ENCODE measurements at places on chromosomes 12 and 14.

- DNase-seq = no peak
Measured at GRCh38 chr12:38258411-38258810, 58.2 kb upstream of the ALG10B start.

DNA sequence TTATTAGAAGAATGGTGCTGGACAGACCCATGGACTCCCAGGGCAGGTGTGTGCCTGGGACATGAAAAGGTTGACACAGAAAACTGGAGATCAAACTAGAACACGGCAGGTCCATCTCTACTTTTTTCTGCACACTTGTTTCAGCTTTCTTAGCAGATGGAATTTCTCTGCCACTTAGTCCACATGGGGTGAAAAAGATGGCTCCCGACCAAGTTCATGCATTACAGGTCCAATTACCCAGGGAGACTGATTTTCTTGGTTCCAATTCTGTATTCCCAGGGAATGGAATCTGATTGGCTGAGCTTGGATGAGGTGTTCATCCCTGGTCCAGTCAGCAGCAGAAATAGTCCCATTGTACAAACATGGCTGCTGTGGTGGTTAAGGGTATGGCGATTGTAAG, 238.9 kb upstream of the SRRM4 start:
- DNase-seq = no peak

GRCh38 chr12:27158297-27158696, 75.9 kb upstream of the C12orf71 start:
- DNase-seq = no peak

- no peak for DNase-seq
Measured at GRCh38 chr12:119573086-119573485, 20.5 kb upstream of the TMEM233 start.

DNA sequence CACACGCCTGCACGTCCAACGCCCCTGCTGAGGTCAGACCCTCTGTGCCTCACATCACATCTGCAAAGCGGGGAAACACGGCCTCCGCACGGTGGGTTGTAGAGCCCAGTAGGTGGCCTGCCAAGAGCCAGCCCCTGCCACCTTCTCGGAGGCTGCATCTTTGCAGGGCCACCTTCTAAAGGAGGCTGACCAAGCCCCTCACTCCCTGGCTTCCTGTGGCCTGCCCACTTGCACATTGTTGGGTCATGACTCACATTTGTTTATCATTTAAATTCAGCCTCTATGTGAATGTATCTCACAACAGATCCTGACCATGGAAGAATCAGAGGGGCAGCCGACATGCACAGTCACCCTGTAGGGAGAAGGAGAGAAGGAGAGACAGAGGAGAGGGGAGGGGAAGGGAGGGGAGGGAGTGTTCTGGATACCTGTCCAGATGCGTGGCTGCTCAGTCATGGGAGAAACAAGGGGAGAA, 319.5 kb upstream of the DIO3 start:
- DNase-seq = no peak

GRCh38 chr12:113997365-113997764, 31.2 kb upstream of the RBM19 start:
- DNase-seq = no peak

GRCh38 chr14:88985654-88986053, 161.2 kb downstream of the TTC8 start:
- DNase-seq = no peak

GRCh38 chr14:99062216-99062615, 209.8 kb downstream of the BCL11B start:
- DNase-seq = no peak

DNA sequence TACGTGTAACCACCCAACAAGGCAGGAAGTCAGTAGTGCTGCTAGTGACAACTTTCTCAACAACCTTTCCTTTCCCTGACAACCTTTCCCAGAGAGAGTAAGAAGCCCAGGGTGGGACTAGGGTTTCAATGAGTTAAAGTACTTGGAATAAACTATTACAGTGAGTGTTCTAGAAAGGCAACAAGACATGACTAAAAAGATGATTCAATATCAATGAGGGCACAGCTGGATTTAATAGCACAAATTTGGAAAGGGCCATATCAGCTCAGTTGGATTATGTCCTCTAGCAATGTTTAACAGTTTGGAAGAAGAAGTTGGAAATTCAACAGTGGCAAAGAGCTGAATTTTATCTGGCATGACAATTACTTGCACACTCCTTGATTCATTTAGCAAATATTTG, 90.4 kb upstream of the GRIN2B start:
- no peak for DNase-seq

DNA sequence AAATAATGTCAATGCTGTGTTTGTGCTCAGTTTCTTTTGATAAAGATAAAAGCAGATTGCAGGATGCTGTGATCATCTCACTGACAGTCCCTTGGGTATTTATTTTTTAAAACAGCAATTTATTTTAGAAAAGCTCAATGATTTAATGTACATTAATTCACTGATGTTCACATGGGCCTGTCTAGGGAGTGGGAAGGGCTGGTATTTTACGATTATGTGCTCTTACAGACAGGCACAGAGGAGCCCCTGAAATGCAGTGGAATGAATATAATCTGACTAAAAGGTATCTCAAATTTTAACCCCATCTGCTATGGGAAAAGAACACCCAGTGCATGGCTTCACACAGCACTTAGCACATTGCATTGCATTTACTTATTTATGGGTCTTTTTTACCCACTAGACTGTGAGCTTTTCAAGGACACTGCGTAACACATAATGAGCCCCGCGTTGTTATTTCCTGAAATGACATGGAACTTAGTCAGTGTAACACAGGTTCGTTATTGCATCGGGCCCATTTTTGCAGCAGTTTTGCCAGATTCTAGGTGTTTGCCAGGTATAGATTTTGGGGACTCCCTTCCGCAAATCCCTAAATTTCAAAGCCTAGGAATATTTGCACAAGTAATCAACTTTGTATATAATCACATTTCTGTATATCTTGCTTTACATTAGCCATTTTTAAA, 425.3 kb upstream of the FBXO33 start:
- no peak for DNase-seq

- DNase-seq = no peak
Measured at GRCh38 chr14:22848351-22849164, 12.2 kb downstream of the MMP14 start.

DNA sequence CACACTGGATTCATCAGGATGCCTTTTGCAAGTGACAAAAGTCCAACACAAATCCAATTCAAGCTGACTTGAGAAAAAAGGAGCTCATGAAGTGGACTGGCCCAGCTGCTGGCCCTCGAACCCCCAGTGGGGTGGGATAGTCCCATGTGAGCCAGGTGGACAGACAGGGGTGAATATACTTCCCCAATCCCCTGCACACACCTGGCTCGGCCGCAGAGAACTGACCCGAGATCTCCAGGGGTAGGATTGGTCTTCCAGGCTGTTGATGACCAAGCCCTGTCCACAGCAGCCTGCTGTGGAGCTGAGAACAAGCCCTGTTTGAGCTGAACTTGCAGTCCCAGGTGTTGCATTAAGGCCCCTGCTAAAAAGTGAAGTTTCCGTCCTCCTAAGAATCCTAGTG, 56.2 kb downstream of the TPCN1 start:
- no peak for DNase-seq

GRCh38 chr12:96493106-96493505, 3.7 kb downstream of the CFAP54 start:
- DNase-seq = no peak

DNA sequence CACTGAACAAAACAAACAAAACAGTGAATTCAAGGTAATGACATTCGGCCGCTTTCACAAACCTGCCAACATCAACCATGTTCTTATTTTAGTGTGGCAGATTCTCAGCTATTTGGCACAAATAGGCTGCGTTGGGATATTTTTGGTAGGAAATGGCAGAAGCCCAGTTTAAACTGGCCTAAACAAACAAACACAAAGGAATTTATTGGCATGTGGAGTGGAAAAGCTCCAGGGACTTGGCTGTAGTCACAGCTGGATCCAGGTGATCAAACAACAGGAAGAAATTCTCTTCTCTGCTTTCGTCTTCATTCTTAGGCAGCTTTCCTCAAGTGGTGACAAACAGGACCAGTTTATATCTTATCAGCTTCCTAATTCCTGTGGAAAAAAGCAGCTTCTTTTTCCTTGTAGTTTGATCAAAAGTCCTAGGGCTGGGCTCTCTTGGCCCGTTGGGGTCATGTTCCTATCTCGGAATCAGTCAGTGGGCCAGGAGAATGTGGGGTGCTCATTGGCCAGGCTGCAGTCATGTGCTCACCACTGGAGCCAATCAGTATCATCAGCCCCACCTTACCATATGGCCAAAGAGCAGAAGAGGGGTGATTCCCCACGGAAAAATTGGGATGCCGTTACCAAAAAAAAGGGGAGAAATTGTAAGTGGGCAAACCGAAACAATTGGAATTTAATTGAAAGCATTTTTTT, 22.6 kb downstream of the C12orf75 start:
- no peak for DNase-seq

DNA sequence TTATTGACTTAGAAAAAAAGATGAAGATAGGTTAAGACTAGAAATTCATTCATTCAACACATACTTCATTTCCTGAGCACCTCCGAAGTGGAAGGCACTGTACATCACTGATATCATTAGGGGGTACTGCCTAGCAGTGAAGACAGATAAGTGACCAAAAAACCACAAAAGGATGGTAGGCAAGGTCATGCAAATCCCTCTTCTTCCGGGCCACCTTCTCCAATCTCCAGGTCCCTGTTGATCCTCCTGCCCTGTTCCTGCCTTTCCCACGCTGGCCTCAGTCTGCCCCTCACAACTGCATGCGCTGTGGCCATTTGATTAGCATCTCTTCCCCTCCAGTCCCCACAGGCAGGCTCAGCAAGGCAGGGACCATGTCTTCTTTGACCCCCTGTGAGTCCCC, 60.8 kb downstream of the SETD3 start:
- no peak for DNase-seq

DNA sequence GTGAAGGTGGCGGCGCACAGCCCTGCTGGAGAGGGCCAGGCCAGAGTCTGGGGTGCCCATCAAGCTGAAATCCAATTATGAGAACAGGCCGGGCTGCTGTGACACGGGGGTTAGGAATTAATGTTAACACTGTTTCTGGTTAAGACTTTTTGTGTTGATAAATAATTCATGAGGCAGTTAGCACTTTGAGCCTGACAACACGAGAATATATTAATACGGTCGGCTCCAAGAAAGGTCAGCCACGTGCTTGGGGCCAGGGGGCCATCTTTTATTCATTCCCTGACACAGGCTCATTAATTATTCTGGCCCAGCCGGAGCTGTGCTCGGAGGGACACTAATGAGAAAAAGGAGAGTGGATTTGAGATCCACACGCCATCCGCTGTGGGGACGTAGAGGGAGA, 45.1 kb downstream of the FBRSL1 start:
- DNase-seq = no peak

- no peak for DNase-seq
Measured at GRCh38 chr12:99260456-99260996, 387.0 kb upstream of the GARIN6 start.

DNA sequence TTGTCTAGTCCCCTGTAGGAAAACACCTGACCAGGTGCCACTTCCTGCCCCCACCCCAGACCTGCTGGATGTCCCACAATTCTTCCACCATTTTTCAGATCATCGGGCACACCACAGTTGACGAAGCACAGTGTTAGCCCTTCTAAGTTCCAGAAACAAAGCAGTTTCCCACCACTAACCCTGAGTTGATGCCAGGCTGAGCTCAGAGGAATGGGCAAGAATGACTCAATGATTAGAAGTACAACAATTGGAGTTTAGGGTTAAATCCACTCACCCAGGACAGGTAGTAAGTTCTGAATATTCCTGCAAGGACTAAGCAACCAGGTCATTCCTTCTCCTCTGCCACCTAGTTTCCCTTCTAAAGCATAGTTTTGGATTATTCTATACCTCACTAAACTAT, 979.8 kb downstream of the BCL11B start:
- DNase-seq = no peak

GRCh38 chr12:85057370-85057963, 21.3 kb downstream of the LRRIQ1 start:
- no peak for DNase-seq

GRCh38 chr12:49568442-49569162, 660 bp upstream of the MCRS1 start:
- DNase-seq = no peak

GRCh38 chr12:122266230-122266901, at the start of gene VPS33A:
Gene VPS33A (minus strand): TSS chr12:122266494. CDS start chr12:122266408, 86 bp downstream.
- peak; percentile 88 for DNase-seq

GRCh38 chr12:70853326-70853725, 67.2 kb downstream of the PTPRR start:
- no peak for DNase-seq

GRCh38 chr12:54404061-54405004, 14.7 kb downstream of the ITGA5 start:
- no peak for DNase-seq

Measured in activated T-helper 1 cell treated with Interleukin-2 at 50 U/mL for 16 hours (primary cell).